ENCODE measurements at places on chromosomes 7 and 10.

DNA sequence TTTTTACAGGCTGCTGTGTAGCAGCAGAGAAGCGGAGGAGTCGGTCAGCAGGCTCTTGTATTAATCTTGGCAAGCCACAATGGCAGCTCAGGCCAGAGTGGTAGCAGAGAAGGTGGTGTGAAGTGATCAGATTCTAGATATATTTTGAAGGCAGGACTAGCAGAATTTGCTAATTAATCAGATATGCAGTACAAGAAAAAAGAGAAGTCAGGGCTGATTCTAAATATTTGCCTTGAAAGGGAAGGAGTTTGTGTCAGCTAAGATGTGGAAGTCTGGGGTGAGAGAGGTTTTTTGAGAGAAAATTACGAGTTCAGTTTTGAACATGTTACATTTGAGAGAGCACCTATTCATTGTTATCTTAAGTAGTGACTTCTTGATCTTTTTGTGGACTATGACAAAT, 176.3 kb downstream of the WNT2 start:
- DNase-seq = no peak

DNA sequence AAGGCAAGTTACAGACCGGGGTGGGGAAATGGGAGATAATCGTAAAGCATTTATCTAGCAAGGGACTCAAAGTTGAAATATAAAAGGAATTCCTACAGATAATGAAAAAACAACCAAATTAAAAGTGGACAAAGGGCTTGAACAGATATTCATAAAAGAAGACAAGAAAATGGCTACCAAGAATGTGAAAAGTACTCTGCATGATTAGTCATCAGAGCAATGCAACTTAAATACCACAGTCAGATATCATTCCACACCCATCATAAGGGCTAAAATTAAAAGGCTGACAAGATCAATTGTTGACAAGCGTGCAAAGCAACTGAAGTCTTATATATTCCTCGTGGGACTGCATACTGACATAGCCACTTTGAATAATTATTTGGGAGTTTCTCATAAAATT, 124.6 kb upstream of the RSU1 start:
- DNase-seq = no peak

GRCh38 chr7:129110258-129110981, 34.1 kb upstream of the TSPAN33 start:
- DNase-seq = no peak

DNA sequence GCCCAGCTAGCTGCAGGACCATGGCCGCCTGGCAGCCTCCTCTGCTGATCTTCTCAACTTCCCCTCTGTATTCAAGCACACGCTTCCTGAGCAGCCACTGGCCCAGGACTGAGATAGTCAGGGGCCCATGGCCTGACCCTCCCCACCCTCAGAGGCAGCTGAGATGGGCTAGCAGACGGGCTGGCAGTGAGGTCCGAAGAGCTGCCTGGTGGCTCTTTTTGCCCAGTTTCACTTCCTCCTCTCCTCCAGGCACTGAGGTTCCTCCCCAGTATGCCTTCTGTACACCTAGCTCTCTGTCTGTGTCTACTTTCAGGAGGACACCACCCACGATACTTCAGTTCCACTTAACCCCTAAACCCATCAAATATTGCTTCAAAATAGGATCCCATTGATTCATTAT, 395.6 kb downstream of the TNS3 start:
- DNase-seq = no peak

All from CD4-positive, alpha-beta T cell (primary cell).